ENCODE measurements at places on chromosomes 1 and 21.

DNA sequence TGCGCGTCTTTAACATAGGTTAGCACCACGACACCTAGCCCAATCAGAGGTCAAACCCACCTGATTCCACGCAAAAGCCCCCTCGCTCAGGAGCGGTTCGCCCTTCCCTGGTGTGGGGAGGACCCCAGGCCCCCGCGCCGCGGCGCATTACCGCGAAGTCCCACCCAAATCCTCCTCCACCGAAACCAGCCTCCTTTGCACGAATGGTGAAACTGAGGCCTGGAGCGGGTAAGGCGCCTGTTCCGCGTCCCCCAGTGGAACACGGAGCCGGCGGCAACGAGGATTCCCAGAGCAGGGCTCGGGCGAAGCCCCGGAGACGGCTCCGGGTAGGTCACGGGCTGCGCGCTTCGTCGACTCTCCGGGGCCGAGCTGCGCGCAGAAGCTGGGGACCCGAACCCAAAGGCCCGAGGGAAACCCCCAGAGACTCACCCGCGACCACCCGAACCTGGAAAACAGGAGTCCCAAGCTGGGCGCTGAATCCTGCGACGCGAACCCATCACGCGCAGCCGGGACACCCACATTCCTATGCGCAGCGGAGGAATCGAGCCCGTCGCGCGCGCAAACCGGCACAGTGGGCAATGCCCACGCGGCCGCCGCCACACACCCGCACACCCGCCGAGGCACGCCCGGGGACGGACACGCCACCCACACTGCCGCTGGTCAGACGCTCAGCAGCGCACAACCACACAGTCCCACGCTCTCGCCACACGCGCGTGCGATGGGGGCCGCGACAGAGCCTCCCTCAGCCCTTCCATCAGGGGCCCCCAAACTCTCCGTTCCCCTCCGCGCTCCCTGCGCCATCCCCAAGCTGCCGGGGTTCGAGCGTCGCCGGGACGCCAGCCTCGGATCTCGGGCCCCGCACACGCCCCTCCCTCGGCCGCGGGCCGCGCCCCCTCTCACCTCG is 507 bp downstream of the GLIS1 start:
- no peak for DNase-seq

DNA sequence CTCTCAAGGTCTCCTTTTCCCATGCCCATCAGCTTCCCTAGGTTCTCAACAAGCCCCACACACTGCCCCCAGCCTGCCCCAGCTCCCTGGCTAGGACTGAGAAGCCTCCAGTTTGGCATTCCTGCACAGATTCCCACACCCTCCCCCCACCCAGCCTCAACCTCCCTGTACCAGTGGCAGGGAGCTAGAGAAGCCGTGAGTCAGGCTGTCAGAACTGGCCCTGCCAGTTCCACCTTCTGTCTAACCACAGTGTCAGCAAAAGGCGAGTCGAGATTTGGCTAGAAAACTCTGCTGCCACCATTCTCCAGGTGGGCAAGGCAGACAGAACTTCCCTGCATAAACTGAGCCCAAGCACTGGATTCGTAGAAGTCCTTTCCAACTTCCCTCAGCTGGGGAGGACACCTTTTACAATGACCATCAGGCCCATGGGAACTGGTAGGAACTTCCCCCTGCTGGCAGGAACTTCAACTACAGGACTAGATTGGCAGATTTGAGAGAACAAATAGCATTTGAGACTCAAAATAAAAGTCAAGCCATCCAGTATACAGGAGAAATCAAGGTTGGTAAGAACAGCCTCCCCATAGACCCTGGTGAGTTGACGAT is 31.0 kb downstream of the TNNT2 start:
- no peak for DNase-seq

DNA sequence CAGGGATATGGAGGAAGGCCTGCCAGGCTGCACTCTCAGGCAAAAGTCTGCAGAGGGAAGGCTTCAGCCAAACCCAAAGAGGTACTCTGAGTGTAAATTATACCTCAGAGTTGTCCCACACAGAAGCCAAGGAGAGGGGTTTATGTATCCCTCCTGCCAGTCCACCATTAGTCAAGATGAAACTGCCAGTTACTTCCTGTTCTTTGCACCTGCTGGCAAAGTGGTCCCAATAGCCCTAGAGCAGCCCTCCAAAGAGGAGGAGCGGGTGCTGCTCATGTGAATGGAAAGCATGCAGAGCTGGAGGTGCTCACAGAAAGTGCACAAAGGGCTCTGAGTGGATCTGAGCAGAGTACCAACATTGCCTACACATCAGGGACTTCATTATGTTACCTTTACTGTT is 37.1 kb upstream of the MCOLN3 start:
- no peak for DNase-seq

- no peak for DNase-seq
Measured at GRCh38 chr1:3029481-3029961, 8.3 kb downstream of the ACTRT2 start.

DNA sequence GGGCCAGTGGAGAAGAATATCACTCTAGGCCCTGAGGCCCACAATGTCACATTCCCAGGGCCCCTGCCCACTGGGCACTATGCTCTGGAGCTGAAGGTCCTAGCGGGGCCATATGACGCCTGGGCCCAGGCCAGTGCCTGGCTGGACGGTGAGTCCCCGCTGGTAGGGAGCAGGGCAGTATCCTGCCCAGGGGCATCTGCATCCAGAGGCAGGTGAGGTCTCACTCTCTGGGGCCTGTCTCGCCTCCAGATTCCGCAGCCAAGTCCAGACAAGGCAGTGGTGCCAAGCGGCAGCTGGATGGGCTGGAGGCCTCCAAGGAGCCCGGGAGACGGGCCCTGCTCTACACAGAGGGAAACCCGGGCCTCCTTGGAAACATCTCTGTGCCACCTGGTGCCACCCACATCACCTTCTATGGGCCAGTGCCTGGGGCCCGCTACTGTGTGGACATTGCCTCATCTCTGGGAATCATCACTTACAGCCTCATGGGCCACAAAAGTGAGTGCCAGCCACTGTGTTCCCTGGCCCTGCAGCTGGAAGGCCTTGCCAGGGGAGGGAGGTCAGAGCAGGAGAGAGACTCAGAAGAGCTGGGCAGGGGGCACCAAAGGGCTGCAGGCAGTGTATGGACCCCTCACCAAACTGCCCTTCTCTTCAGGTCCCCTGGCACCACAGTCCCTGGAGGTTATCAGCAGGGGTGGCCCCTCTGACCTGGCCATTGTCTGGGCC is 11.1 kb upstream of the PTPN7 start:
- DNase-seq: no peak

DNA sequence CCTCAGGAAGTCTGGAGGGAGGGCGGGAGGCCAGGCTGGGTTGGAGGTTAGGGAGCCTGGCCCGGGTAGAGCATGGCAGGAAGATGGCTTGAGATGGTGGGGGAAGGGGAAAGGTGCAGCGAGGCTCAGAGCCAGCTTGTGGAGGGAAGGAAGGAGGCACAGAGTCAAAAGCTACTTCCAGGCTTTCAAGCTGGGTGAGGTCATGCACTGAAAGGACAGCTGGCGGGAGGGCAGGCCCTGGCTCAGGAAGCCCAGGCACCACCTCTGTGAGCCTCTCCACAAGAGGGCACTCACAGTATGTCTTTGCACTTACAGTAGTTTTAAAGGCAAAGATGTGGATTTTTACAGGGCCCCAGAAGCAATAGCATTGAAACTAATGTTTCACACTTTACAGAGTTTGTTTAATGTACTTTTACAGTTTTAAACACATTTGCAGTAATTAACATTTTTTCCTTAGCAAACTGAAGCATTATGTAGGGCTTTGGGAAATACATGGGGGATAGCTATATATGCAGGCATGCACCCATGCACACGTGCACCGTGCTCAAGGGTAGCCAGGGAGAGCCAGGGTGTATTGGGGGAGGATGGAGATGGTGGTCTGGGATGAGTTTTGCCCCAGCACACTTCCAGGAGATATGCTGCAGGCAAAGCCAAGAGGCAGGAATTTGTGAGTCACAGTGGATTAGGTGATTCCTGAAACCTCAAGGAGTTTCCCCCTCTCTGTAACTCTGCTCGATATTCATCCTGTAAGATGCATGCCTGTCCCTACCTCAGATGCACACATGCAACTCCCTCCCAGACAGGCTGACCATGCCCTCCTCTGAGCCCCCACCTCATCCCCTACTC is 6.1 kb upstream of the ADAM15 start:
- peak; percentile 79 for DNase-seq

Measured in CD4-positive, alpha-beta T cell treated with Interferon alpha-2 for 1 hour (primary cell).